ENCODE measurements at places on chromosomes 7 and 10. TPM values are rescaled to one million over a fixed set of nuclear protein-coding genes. Genes with fewer than 3 reads are reported as not detected.

Gene OR6V1
- not detected for total RNA-seq

Gene EFCAB10
- total RNA-seq, result not detected

Gene SLC26A5
- total RNA-seq, result not detected

Gene TFR2
- not detected for total RNA-seq

Gene CYP2E1
- total RNA-seq, result 0.69 TPM

Gene CCDC126
- 11.4 TPM for total RNA-seq

Gene CALML5
- total RNA-seq, result not detected

Gene HOXA10
- not detected for total RNA-seq

Gene INPP5A
- total RNA-seq, result 108 TPM

Gene EIF4H
- total RNA-seq, result 172 TPM

Gene BTBD16
- total RNA-seq, result not detected

Gene MUC3A
- total RNA-seq, result 0.57 TPM

Gene GHRHR
- not detected for total RNA-seq

Gene NUDT13
- total RNA-seq, result 4.5 TPM

Gene MSMB
- total RNA-seq, result not detected

Gene TFPI2
- 1.4 TPM for total RNA-seq

Gene FEZF1
- total RNA-seq, result not detected

Gene ETV1
- 29.8 TPM for total RNA-seq

Gene SCRN1
- total RNA-seq, result 18.7 TPM

Gene FAM237B
- not detected for total RNA-seq

Gene CRYGN
- total RNA-seq, result not detected

Gene ZNF853
- 11.1 TPM for total RNA-seq

Gene ATP6V0A4
- total RNA-seq, result not detected

Gene ADARB2
- 0.22 TPM for total RNA-seq

Gene TSPAN13
- 18.1 TPM for total RNA-seq

Gene HTRA1
- total RNA-seq, result 46.6 TPM

Gene SFTPA1
- total RNA-seq, result 0.17 TPM

Gene SPDYE2B
- not detected for total RNA-seq

Gene TRIM74
- 0.35 TPM for total RNA-seq

Gene NEURL1
- not detected for total RNA-seq

Gene TECTB
- not detected for total RNA-seq

Gene KIAA1549
- 2.5 TPM for total RNA-seq

Gene SLC29A4
- 2.3 TPM for total RNA-seq

Gene GNA12
- 40.4 TPM for total RNA-seq

Gene IL15RA
- total RNA-seq, result 7.0 TPM

Gene IDI2
- not detected for total RNA-seq

Gene IFIT2
- total RNA-seq, result 7.0 TPM

Gene HEPACAM2
- total RNA-seq, result not detected

Gene TMEM196
- not detected for total RNA-seq

Gene AHCYL2
- 4.3 TPM for total RNA-seq

Gene SGMS1
- total RNA-seq, result 21.9 TPM

Gene UNC5B
- total RNA-seq, result 12.8 TPM

Gene TSPAN15
- total RNA-seq, result 8.3 TPM

Gene IFIT5
- total RNA-seq, result 8.1 TPM

Gene SPDYE6
- total RNA-seq, result not detected

Gene DPY19L1
- 25.0 TPM for total RNA-seq

Gene SYPL1
- 96.3 TPM for total RNA-seq

Gene SLC39A12
- not detected for total RNA-seq

Gene FAM25G
- not detected for total RNA-seq

Gene ELMO1
- 13.0 TPM for total RNA-seq

Gene OR13A1
- total RNA-seq, result not detected

Data from left ventricle myocardium superior (tissue), 1 donor.